ENCODE measurements at places on chromosomes 4 and X.
A peak's percentile ranks its signal among the peaks of the same experiment; 100 is the strongest.

GRCh38 chr4:95898226-95898625, 58.3 kb downstream of the PDHA2 start:
- DNase-seq = no peak

DNA sequence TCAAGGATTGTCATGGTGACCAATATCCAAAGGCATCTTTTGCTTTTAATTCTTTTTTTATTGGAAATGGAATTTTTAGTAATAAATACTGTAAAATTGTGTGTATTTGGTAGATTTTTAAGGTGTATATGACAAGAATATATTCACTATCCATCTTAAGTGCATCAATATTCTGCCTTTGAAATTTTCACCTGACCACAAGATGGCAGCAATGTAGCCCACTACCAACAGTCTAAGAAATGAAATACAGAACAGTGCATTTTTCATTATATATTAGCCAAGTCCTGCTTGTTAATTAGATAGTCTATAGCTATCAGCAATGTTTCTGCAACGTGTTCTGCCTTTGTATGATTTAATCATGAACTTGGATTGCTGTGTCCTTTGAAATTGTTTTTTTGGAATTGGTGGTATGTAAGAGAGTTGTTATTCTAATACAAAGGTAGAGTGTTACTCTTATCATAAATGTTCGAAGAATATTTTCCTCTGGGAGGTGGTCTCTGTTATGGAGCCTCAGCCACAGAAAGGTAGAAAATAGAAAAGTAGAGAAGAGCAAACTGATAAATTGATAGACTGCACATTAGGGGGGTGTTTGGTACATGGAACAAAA, 38.2 kb downstream of the HPGDS start:
- peak; percentile 45 for DNase-seq

- no peak for DNase-seq
Observed at GRCh38 chrX:33721927-33722326, 410.2 kb downstream of the FAM47A start.

- DNase-seq = no peak
Observed at GRCh38 chrX:32644476-32645245, 566.7 kb downstream of the DMD start.

GRCh38 chr4:144819591-144819990, 173.6 kb downstream of the HHIP start:
- DNase-seq = no peak

Data from suppressor macrophage treated with lipopolysaccharide for 1 hour (primary cell).